ENCODE measurements at places on chromosomes 1 and 21.

GRCh38 chr1:24931468-24932231 lies 1.6 kb upstream of the RUNX3 start:
- DNase-seq, result no peak

- no peak for DNase-seq
Observed at GRCh38 chr1:199545780-199546179, 481.7 kb upstream of the NR5A2 start.

DNA sequence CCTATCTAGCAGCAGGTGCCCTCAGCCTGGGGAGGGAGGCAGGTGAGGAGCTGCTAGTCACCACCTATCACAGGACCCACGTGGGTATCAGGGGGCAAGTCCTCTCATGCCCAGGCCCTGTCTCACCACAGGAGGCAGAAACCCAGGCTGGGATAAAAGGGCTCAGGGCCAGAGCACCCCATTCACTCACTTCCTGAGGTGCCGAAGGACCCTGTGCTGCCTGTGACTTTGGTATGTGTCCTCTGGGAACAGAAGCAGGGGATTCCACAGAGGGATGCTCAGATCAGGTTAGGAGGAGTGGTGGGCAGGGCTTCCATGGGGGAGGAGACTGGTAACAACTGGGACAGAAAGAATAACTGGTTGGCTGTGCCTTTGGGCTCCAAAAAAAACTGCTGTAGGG lies at the start of gene LCE1E:
TSS of gene LCE1E (plus strand) at position 181 of the 400 bp plus-strand sequence. CDS start 1,043 bp downstream, outside the sequence.
- no peak for DNase-seq

DNA sequence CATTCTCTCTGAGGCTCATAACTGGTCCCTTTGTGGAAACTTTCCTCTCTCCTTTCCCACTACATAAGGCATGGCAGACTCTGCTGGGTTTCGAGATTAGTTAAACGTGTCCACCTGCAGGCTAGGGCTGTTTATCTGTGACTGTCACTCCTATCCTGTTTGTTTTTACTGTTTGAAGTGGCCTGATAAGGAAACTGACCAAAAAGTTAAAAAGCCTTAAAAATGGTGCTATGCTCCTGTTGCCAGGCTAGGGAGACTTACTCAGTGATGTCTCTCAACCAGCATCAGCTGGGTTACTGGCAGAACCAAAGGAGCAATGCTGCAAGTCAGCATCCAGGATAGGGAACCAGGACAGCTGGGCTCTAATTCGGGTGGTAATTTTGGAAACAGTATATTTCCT lies 3.9 kb downstream of the PIGV start:
- DNase-seq, result peak; percentile 46

DNA sequence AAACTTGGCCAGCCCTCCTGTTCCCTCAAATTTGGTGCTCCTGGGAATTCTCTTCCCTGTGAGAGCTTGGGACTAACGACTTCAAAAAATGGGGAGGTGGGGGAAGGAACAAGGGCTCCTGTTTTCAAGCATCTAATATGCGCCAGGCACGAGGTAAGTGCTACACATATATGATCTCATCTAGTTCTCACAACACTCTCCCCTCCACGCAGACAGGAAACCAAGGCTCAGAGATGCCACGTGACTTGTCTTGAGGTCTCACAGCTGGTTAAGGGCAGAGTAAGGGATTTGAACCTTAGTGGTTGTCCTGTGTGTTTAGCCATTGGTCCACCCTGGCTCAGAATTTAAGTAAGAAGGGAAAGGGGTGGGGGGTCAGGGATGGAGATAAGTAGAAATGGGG lies 125.9 kb downstream of the DMRTB1 start:
- DNase-seq, result no peak

DNA sequence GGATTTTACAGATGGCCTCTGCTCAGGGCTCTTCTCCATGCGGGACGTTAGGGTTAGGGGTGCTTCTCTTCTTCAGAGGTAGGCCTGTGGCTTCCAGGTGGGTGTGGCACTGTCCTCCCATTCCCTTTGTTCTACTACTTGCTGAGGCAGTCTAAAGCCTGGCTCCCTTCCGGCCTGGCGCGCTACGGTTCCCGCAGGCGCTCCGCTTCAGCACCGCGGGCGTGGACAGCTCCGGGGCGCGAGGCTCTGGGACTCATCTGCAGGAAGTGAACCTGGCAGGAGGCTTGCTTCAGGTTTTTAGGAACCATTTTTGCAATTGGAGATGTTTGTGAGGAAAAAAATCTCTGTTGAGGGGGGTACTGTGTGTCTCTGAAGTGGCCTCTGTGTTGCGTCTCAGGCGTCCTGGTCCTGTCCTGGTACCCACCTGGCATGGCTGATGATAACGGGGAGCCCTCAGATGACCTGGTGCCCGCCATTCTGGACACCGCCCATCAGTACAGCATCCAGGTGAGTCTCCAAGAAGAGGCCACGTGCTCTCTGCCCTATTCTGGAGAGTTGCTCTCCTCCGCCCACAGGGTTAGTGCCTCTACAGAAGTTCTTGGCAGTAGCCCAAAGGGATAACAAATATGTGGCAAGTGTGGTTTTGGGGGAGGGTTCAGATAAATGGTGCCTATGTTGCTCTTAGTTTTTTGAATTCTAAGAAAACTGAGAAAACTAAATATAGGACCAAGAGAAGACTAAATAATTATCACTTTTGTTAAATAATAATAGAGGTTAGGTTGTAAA lies 1.9 kb downstream of the MANEAL start:
- no peak for DNase-seq

Measured in hematopoietic multipotent progenitor cell treated with erythropoietin and hydrocortisone succinate and interleukin-3 and kit ligand, for 17 days (in vitro differentiated cells).